SJSA1 (cell line): ENCODE measurements at places on chromosomes 1 and 21. TPM values are rescaled to one million over a fixed set of nuclear protein-coding genes. Genes with fewer than 3 reads are reported as not detected.

TMEM82 gene
- not detected in 2 replicates for total RNA-seq

GJA5 gene
- total RNA-seq: not detected in 2 replicates

C1QC gene
- total RNA-seq: not detected in 2 replicates

DNA sequence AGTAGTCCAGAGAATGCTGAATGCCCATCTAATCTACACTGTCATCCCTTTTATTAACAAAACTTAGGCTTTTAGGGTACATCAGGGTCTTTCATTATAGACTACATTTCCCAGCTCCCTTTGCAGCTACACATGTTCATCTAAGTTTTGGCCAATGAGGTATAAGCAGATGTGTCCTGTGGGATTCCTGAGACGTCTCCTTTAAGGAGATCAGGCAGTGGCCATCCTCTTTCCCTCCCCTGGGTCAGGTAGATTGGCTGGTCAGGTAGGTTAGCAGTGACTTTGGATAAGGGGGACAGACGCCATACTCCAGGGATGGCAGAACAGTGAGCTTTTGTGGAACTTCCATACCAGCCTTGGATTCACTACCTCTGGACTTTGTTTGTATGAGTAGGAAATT is 188.3 kb downstream of the FGGY start:
- no peak for DNase-seq

GRCh38 chr1:62876535-62876934 is 92.6 kb downstream of the ATG4C start:
- no peak for DNase-seq

DNA sequence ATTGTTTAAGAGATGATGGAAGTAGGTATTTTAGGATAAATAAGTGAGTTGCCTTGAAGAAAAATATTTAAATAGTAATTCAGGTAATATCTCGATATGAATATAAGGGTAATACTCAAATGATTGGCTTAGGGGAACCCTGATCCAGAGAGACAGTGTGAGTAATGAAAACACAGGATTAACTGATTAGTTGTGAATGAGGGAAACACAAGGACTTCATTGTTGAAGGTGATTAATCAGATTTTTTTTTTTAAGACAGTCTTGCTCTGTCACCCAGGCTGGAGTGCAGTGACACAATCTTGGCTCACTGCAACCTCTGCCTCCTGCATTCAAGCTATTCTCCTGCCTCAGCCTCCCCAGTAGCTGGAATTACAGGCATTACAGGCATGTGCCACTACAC is 12.7 kb downstream of the SLC25A33 start:
- no peak for DNase-seq

GRCh38 chr1:111618081-111618480 is 1.5 kb upstream of the RAP1A start:
- no peak for DNase-seq
